ENCODE measurements at places on chromosomes 11 and 22.

- no peak for DNase-seq
These were observed 145.5 kb upstream of the BLID start for GRCh38 chr11:122261546-122261945.

GRCh38 chr22:26474682-26475081 lies 8.9 kb downstream of the HPS4 start:
- DNase-seq = no peak

- DNase-seq = no peak
These were observed 65.7 kb upstream of the NAV2 start for GRCh38 chr11:19646921-19647320.

GRCh38 chr22:24436553-24436952 lies 9.2 kb downstream of the ADORA2A start:
- DNase-seq = no peak

Data from NCI-H345 (cell line).